HS-27A (cell line): ENCODE measurements at places on chromosomes 16 and 17.

DNA sequence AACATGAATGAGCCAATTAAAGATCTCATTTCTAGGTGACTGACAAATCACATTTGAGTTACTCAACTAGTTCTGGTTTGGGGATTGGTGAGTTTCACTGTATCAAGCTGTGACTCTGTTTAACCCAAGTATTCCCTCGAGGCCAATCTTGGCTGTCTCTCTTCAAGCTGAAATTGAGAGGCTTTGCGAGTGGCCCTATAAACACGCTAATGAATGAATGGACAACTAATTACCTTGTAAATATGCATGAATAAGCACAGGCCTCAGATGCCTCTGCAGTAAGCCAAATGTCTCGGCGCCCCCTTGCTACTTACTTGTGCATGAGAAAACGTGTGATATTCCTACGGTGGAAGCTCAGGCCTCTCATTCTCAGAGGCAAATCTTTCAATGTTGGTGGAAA lies 450.3 kb upstream of the PSMD7 start:
- DNase-seq: no peak

- DNase-seq: no peak
Observed at GRCh38 chr16:14389359-14389758, 240.7 kb downstream of the PARN start.

- no peak for DNase-seq
Observed at GRCh38 chr16:1530349-1530882, 3.0 kb upstream of the TMEM204 start.

DNA sequence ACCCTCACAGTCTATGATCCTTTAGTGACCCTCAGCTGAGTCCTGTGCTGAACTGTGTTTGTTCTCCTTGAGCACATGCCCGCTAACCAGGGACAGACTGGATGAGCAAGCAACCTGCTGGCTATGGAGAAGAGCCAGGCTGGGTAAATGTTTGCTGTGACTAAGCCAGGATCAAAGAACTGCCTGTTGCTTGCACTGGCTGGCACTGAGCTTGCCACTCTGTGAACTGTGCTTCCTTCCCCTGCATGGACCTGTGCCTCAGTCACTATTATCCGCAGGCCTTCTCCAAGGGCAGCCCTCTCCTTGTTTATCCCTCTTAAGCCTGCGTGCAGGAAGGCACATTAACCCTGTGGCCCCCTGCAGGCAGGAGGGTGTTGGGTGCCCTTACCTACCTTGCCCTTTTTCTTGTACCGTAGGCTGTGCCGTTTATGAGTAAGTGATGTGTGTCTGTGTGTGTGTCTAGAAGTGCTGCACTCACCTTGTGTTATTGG lies 7.4 kb downstream of the PNPO start:
- DNase-seq: no peak
